ENCODE measurements at places on chromosomes 16 and 17.

DNA sequence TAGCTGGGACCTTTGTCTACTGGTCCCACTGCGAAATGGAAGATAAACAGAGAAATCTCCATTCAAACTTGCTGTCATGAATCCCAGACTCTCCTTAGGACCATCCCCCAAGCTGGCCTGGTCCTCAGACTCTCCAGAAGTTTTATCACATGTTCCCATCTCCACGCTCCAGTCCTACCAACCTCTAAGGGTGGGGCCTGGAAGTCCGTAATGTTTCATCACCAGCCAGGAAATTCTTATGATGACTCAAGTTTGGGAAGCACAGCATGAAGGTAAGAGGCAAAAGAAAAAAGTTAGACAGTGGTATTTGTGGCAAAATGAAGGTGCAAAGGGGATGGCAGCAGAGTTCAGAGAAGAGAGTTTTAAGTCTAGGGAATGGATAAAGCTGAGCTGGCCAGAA, 52.7 kb downstream of the ZNF18 start:
- no peak for DNase-seq

DNA sequence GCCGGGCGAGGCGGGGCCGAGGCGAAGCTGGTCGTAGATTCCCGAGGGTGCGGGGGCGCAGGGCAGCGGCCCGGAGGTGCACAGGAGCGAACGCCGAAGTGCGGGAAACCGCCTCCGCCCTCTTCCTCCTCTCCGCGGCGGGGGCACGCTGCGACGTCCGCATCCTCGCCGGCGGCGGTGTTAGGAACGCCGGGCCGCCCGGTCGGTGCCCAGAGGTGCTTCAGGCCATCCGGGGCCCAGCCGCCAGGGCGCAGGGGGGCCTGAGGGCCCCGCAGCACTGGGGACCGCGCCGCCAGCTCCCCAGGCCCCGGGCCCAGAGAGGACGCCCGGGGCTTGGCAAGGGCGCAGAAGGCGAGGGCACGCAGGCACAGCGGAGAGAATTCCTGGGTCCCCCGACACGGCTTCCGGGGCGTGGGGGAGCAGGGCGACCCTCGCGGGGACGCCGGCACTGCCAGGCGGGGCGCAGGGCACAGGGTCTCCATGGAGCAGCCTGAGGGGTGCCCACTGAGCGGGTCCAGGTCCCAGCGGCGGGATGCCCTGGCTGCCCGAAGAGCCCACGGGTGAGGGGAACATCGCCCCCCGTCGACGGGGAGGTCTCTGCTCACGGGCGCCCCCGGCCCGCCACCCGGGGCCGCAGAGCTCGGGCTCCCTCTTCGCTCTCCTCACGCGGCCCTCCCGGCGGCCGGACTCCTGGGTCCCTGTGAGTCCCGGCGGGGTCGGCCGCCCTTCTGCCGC, 576 bp downstream of the EPOP start:
- peak; percentile 36 for DNase-seq

- no peak for DNase-seq
Observed at GRCh38 chr17:81380131-81380530, 15.1 kb upstream of the BAHCC1 start.

- no peak for DNase-seq
Observed at GRCh38 chr16:88948781-88949490, 28.1 kb downstream of the CBFA2T3 start.

DNA sequence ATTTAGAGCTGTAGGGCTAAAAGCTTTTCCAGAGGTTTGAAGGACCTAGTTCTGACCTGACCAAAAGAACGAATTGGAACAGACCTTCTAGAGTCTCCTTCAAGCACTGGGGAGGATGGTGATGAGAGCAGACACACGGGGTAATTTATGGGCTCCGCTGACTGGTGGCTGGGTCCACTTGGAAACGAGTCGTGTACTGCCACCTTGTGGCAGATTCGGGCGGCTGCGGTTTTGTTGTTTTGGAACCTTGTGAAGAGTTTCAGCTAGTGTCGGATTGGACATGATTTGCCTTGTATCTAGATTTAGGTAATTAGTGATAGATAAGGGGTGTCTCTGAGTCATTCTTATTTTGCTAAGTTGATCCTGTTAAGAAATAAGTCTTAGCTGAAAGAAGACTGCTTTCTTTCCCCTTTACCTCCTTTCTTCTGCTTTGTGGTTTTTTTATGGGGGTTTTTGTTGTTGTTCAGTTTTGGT, 98.9 kb downstream of the AATF start:
- DNase-seq, result peak; percentile 66
